ENCODE measurements at places on chromosomes 11 and 22.

DNA sequence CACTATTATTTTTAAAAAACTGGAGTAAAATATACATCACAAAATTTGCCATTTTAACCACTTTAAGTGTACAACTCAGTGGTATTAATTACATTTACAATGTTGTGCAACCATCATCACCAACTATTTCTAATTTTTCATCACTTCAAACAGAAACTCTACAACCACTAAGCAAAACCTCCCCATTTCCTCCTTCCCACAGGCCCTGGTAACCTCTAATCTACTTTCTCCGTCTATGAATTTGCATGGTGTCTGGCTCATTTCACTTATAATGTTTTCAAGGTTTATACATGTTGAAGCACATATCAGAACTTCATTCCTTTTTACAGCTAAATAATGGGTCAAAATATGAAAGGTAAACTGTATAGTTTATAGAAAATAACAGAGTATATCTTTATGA lies 24.4 kb downstream of the DDI1 start:
- no peak for DNase-seq

GRCh38 chr11:64609436-64610047 lies 18.5 kb downstream of the SLC22A12 start:
- no peak for DNase-seq

DNA sequence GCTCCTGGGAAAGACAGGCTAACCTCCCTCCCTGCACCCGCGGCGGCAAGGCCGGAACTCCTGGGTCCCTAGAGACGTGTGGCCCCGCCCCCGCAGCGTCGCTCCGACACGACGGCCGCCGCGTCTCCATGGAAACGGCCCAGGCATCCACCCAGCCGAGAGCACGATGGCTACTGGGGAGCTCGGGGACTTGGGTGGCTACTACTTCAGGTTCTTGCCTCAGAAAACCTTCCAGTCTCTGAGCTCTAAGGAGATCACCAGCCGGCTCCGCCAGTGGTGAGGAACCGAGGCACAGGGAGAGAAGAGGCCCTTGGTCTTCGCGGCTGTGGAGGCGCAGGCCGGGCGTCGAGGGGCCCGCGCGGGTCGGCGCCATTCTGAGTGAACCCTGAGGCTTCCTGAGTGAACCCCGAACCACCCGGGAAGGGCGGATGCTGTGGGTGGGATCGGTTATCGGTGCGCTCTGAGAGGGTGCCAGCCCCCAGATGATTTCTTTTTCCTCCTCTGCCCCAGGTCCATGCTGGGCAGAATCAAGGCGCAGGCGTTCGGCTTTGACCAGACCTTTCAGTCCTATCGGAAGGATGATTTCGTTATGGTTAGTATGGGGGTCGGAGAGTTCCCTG lies at the start of gene CFAP300:
CFAP300 (plus strand) TSS at position 133 of the 620 bp plus-strand sequence; CDS start at position 167, 34 bp downstream.
- DNase-seq: no peak

DNA sequence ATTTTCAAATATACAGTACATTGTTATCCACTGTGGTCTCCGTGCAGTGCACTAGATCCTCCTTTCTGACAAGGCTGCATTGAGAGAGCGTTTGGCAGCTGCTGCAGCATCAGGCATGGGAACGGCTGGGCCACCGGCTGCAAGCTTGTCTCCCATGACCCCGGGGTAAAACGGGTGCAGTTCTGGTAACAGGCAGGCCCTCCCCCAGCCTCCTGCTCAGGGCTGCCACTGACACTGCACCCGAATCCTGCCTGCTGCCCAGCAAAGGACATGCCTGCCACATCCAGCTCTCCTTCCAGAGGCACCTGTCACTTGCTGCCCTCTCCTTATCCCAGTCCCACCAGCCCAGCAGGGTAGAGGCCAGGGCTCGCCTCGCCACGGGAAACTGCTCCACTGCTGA lies 124.5 kb upstream of the TMEM45B start:
- no peak for DNase-seq

GRCh38 chr11:119904531-119905035 lies 175.6 kb upstream of the NECTIN1 start:
- no peak for DNase-seq

GRCh38 chr11:134560566-134561330 lies 148.7 kb upstream of the B3GAT1 start:
- no peak for DNase-seq

- no peak for DNase-seq
These were observed 7.2 kb downstream of the POLD4 start for GRCh38 chr11:67345920-67346819.

- DNase-seq: no peak
These were observed 961 bp downstream of the SUSD2 start for GRCh38 chr22:24181996-24182899.

DNA sequence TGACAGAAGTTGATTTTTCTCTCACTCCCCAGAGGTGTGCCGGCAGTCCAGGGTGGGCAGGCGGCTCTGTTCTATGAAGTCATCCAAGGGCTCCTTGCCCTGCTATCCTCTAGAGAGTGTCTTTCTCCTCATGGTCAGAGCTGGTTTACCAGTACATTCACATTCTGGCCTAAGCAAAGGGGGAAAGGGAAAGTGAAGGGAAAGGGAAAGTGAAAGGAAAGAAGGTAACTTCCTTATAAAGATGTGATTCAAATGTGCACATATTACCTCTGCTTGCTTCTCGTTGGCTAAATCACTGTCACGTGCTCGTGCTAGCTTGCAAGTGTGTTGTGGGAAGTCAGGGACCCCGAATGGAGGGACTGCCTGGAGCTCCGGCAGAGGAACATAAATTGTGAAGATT lies 2.9 kb upstream of the HTATIP2 start:
- DNase-seq: no peak

DNA sequence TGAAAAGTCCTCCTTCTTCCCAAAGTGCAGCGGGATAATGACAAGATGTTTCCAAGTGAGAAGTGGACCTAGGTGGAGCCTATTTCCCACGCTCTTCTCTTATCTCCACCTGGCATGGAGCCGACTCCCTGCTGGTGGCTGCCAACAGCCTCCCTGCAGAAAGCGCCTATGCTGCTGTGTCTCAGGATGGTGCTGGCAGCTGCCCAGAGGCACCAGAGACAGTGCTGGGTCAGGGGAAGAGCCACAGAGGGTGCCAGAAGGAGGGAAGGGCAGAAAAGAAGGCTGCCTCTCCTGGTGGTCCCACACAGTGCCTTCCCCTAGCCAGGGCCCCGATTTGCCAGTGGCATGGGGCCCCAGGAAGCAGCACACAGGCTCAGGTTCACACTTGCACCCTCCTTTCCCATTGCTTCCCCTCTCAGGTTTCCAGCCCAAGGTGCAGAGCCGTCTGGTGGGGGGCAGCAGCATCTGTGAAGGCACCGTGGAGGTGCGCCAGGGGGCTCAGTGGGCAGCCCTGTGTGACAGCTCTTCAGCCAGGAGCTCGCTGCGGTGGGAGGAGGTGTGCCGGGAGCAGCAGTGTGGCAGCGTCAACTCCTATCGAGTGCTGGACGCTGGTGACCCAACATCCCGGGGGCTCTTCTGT lies 19.0 kb downstream of the CD5 start:
- no peak for DNase-seq

GRCh38 chr11:95035316-95035715 lies 10.3 kb downstream of the KDM4E start:
- DNase-seq: no peak

GRCh38 chr22:20423906-20424551 lies 13.6 kb downstream of the SCARF2 start:
- no peak for DNase-seq

- no peak for DNase-seq
These were observed 1.4 kb upstream of the TAGLN start for GRCh38 chr11:117197516-117198456.

DNA sequence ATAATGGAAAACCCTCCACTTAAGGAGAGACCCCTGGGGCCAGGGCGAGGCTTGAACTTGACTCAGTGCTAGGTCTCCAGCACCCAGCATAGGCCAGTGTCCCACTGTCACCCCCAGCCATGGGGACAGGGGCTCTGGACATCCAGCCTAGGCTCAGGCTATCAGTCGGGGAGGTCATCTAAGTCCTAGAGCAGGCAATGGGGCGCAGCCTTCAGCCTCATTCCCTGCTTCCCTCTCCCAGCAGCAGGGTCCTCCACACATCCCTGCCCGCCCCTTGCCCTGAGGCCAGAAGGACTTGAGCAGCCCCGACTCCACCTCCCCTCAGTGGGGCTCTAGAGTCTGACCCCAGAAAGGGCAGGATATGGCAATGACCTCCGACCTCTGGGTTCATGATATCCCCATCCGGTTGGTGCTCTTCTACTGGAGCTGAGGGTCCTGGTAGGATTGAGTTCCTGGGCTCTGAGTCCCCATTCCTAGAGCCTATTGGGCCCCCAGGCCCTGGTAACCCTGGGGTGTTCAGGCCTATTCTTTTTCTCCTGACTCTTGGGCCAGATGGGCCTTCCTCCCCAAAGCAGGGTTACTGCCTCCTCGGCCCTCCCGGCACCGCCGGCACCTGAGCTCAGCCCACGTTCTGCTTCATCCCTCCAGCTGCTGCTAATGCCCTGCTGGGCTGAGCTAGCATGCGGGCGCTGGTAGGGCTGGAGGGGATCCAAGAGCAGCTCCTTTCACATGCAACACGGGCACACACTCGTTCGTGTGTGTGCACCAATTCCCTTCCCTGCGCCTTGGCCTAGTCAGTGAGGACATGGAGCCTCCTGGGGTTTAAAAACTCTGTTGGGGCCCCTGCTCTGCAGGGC lies 4.4 kb downstream of the CST6 start:
- DNase-seq: no peak

DNA sequence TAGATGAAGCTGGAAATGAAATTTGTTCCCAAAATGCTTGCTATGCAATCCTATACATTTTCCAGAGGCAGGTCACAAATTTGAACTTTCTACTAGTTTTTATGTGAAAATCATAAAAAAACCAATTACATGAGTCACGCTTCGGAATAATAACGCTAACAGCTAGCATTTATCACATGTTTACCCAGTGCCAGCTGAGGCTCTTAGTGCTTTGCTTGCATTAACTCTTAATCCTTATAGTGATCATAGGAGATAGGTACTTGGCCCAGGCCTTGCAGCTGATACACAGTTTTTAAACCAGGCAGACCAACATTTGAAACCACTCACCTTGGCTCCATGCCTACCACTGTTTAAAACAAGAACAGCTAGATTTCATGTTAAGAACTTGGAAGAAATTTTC lies 131.8 kb upstream of the RAG2 start:
- no peak for DNase-seq

- DNase-seq: no peak
These were observed 113.1 kb upstream of the NNMT start for GRCh38 chr11:114183044-114183511.

GRCh38 chr22:34973016-34973415 lies 92.9 kb upstream of the ISX start:
- DNase-seq: no peak

DNA sequence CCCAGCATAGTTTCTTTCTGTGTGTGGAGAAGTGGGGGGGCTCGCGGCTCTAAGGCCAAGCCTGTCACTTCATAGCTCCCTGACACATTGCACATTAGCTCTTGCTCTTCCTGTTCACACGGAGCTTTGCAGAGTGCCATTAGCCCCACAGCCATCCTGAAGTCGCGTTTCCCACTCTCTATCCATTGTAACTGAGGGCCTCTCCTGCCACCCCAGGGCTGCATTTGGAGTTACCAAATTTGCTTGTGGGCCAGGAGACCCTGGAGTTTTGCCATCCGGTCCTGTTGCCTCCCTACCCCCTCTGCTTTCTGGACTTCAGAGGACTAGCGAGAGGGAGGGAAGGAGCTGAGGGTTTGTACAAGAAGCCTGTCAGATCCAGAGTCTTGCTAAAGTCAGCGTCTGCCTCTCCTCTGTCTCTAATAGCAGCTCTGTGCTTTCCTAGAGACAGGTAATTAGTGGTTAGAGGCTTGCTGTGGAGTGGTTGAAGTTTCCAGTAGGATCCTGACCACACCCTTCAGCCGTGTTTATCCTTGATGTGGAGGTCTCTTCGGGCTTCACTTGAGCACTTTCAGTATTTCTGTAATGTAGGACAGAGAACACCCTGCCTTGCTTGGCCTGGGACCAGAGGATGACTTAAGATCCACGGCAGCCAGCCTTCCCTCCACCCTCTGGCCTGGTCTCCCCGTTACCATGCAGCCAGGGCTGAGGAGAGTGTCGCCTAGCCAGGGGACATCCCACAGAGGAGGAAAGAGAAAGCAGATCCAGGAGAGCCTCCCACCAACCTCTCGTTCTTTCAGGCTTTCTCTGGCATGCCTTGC lies 14.1 kb downstream of the DCPS start:
- DNase-seq: no peak

- no peak for DNase-seq
These were observed 2.3 kb downstream of the KRTAP5-11 start for GRCh38 chr11:71580057-71581003.

- DNase-seq: no peak
These were observed 61.9 kb downstream of the NRXN2 start for GRCh38 chr11:64661146-64661545.

- DNase-seq: no peak
These were observed 15.7 kb downstream of the DTX4 start for GRCh38 chr11:59187587-59187986.

DNA sequence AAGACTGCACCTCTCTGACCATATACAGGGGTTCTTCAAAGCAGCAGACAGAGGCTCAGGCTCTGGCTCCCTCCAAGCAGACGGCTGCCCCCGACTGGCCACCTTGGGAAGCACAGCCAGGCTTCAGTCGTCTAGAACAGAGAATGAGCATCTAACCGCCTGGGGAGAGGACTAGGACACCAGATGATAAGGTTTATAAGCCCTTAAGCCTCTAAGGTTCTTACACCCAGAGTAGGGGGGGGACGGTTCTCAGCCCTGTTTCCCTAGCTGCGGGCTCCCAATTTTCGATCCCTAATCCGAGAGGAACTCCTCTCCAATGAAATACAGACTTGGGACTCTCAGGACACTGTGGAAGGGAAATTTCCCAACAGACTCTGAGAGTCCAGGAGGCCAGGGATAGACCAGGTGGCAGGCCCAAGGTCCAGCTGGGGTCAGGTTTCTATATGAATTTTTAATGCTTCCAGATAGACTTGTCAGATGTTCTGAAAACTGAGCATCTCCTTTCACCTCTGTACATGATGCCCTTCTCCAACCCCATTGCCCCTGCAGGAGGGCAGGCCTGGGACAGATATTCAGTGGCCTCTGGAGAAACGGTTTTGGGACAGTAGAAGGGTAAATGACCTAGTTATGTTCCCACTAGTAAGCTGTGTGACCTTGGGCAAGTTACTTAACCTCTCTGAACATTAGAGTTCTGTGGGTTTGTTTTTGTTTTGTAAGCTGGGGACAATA lies 20.2 kb downstream of the RTN4RL2 start:
- no peak for DNase-seq

DNA sequence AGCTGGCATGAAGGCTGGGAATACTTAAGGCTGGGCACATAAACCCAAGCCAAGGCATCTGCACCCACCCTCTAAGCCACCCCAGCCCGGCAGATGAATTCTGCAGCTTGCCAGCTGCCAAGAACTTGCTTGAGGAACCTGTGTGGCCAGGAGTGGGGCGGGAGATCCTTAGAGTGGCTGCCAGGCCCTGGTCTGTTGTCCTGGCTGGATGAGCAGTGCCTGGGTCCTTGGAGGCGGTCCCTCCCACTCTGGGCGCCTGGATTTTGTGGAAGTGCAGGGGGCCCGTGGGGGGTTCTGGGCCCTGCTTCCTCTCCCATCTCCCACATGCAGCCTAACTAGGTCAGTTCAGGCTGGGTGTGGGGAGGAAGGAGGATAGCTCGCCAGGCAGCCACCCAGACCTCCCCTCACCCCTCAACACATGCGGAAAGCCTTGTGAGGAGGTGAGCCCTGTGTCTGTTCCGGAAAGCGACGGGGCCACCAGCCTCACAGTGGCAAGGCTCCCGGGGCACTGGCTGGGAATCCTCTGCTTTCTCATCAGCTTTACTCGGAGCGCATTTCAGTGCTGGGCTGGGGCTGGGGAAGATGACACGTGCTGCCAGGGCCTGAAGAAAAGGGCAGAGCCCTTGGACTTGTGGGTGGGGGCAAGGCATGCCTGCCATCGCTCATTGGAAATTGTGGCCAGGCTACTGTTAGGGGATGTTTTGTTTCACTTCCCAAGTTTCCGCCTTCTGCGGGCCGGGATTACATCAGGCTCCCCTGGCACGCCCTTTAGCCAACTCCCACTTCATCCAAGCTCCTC lies 8.4 kb downstream of the DAGLA start:
- no peak for DNase-seq

Measured in cortex of kidney (tissue), 1 donor.